ENCODE measurements at places on chromosomes 2 and 18.

- H3K4me3 ChIP-seq = no peak overlapping the region
- H3K4me1 ChIP-seq = peaks cover 4% of the 10 kb centered on the region
- no peak for DNase-seq
- no peaks in the 10 kb centered on the region for H3K27me3 ChIP-seq
- H3K27ac ChIP-seq = no peak overlapping the region
Measured at GRCh38 chr2:195649629-195650190, 7.3 kb upstream of the SLC39A10 start.

DNA sequence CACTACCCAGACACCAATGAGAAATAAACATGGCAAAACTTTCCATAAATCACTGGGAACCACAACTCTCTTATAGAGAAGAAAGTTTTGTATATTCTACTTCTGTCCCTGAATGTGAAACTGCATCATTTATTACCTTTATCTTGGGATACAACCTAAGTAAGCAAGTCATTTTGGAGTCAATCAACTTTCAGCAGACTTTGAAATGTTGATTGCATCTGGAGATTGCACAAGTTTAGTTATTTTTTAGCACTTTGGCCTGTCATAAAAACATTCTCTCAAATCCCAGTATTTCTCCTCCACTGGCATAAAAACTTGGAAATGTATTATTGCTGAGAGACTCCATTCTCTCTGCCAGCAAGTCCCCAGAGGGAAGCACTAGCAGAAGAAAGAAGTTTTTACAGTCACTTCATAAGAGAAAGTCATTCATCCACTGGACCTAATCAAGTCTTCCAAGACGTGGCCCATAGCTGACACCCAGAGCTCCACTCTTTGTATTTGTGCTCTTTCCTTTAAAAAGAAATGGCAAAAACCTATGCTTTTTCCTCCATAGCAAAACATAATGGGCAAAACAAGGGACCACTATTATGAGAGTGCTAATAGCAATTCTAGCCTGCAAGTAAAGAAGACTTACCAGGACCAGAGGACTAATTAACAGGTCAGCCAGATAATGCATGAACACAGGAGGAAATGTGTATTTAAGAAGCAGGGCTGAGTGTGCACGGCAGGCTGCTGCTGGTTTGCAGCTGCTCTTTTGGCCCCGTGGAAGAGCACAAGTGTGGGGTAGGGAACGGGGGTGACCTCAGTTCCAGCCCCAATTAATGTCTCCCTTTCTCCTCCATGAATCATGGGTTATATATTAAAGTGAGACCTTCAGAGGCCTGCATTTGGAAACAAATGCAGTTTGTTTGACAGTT, 171.5 kb downstream of the INO80D start:
- H3K27me3 ChIP-seq = peaks cover 27% of the 10 kb centered on the region
- no peaks in the 10 kb centered on the region for H3K36me3 ChIP-seq
- no peak overlapping the region for H3K4me3 ChIP-seq
- no peak for DNase-seq
- no peaks in the 10 kb centered on the region for H3K4me1 ChIP-seq

DNA sequence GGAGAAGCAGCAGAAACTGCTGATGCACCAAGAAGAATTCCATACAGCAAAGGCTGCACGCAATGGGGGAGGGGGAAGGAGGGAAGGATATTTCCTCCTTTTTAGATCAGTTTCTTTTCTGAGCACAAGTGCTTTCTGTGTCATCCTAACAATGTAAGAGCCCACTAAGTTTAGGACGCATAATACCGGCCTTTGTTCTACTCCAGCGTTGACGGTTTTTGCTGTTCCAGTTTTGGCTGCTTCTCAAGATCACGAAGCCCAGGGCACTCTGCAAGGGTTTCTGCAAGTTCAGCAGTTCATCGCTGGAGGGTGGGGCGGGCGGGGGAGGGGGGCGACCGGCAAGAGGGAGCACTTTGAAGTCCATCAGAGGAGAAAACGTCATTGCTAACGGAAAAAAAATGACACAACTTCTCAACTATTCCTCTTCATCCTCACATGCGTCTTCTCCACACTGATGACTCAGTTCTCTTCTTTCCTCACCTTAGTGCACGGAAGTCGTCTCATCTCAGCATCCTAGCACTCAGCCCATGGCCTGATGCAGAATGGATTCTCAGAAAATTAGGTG, 8.7 kb downstream of the FAM178B start:
- DNase-seq = peak; percentile 79
- no peaks in the 10 kb centered on the region for H3K4me1 ChIP-seq
- H3K27me3 ChIP-seq = no peaks in the 10 kb centered on the region
- no peaks in the 10 kb centered on the region for H3K36me3 ChIP-seq

DNA sequence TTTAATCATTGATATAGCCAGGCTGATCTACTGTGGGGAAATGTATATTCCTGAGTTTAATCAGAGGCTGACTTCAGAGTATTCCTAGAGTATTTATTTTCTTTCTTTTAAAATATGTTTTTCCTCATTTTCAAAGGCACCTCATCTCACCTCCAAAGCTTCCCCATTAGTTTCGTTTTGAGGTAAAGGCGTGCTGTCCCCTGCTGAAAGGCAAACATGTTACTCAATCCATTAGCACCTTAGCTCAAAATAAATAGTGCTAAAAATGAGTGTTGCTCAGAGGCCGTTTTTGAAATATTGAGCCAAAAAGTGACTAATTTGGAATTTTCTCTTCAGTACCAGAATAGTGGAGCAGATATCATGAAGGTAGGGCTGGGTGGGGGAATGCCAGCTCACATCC, 386.2 kb downstream of the SOX11 start:
- H3K27ac ChIP-seq = no peak overlapping the region
- no peak overlapping the region for H3K4me3 ChIP-seq
- DNase-seq = no peak
- no peaks in the 10 kb centered on the region for H3K27me3 ChIP-seq
- peaks cover 5% of the 10 kb centered on the region for H3K4me1 ChIP-seq

Measured in IMR-90 (cell line).